ENCODE measurements at places on chromosomes 6 and 20.

DNA sequence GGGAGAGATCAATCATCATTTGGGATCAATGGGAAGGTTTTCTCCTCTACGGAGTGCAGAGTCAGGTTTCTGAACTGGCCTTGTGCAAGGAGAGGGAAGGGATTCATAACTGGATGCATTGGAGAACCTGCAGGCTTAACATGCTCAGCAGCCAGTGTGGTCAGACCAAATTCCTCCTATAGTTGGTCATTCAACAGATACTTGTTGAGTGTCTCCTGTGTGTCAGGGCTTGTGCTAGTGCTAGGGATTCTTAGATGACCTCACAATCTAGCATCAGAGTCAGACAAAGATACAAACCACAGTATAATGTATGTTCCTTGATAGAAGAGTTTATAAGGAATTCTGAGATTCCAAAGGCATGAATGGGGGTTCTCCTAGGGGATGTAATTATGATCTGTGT, 23.9 kb downstream of the RALY start:
- no peak for DNase-seq

DNA sequence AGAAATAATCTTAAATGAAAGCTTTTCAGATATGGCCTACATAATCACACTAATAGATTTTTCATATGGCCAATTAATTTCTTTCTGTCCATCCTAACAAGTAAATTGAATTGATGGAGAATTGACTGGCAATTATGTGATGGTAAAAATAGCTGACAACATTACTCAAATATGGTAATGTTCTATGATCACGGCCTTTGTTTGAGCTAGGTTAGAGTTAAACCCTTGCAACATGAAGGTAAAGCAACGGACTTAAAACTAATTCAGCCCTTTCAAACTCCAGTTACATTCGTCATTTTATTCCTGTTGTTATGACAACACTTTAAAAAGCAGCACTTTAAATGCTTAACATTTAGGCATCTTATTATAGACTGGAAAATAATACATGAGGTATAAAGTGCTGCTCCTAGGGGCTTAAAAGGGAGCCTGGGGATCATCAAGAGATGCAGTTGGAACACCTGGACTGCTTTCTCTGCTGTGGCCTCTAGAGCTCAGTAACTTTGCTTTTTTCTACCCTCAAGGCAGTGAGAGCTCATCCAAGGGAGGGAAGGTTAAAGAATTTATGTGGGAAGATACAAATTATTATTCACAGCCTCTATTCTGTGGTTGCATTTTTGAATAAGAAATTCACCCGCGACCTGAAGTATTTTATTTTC, 46.9 kb downstream of the RIPOR2 start:
- DNase-seq: no peak

DNA sequence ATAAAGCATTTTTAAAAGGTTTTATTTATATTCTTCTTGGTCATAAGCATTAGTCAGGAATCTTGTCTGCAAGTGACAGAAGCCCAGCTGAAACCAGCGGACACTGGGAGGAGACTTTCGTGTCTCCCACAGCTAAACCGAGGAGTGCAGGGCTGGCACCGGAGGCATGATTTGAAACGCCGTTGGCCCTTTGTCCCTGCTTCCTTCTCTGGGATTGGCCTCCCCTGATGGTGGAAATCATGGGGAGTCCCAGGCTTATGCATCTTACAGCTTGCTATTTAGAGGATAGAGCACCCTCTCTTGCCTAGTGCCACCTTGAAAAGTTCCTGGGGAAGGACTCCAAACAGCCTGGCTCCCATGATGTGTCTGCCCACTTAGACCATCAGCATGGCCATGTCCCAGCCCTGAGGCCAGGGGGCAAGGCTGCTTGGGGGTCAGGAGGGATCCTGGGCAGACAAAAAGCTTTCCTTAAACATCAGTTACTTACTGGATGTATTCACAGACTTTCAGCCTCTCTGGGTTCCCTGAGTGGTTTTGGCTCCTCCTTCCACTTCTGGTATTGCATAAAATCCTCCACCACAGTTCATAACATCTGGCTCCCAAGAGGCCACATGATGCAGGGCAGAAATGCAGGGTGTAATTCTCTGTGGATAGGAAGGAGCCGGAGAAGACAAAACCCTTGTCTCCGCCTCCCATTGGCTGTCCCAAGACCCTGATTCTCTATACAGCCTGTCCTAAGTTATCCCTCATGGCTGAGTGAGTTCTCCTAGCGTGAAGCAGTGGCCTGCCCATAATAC, 49.3 kb upstream of the INSM1 start:
- DNase-seq: no peak

DNA sequence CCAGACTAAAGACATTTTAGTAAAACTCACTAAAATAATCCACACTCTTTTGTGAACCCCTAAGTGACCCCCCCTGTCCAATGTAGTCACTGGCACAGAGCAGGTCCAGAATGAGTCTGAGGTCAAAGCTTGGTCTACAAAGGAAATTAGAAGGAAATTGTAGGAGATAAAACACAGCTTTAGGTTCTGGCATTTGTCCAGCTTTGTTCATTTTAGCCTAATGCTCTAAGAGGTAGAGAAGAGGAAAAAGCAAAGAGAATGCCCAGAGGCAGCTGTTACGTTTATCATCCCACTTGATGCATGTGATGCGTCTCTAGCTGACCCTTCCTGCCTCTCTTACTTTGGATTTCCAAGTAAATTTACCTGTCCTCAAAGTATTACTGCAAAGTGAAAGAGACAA, 62.5 kb downstream of the CNKSR3 start:
- DNase-seq: no peak

DNA sequence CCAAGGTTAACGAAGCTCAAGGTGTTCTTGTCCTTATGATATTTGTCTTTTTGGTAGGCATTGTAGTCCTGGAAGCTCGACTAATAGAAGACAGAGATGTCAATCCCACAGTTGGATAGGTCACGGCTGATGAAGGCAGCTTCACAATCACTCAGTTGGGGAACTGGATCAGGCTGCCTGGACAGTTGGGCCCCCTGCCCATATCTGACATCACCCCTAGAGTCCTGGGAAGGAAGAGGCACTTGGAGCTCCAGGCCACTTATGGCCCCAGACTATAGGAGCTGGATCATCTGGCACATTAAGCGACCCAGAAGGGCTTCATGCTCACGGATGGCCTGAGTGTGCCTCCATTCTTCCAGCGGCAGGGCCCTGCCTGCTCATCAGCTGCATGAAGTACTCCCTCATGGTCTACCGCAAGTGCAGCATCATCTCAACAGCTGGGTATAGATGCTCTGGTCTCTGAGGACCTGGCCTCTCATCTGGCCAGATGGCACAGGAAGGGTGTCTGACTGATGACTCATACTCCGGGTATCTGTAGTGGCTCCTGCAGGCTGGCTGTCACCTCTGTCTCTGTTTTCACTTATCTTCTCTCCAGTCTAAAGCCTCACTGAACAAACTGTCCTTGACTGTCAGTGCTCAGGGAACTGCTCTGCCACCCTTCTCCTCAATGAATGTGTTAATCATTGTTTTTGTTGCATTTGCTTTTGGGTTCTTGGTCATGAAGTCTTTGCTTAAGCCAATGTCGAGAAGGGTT, 29.2 kb upstream of the SSR1 start:
- DNase-seq: no peak

- DNase-seq: no peak
Observed at GRCh38 chr20:40746251-40746650, 57.2 kb upstream of the MAFB start.

DNA sequence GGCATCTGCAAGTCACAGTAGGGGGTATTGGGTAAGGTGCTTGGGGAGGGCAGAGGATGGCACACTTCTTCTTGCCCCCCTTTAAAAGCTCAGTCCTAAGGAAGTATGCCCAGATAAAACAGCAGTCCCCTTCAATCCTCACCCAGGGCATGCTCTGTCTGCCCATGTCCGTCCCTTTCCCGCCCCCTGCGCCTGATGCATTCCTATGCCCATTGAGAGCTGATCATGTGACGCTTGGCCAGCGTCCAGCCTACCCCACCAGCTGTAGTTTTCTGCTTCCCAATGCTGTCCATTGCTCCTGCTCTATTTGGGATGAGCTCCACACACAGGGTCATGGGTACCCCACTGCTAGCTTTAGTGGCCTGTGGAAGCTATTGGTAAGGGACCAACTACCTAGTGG, 8.3 kb downstream of the SIGLEC1 start:
- peak; percentile 41 for DNase-seq

DNA sequence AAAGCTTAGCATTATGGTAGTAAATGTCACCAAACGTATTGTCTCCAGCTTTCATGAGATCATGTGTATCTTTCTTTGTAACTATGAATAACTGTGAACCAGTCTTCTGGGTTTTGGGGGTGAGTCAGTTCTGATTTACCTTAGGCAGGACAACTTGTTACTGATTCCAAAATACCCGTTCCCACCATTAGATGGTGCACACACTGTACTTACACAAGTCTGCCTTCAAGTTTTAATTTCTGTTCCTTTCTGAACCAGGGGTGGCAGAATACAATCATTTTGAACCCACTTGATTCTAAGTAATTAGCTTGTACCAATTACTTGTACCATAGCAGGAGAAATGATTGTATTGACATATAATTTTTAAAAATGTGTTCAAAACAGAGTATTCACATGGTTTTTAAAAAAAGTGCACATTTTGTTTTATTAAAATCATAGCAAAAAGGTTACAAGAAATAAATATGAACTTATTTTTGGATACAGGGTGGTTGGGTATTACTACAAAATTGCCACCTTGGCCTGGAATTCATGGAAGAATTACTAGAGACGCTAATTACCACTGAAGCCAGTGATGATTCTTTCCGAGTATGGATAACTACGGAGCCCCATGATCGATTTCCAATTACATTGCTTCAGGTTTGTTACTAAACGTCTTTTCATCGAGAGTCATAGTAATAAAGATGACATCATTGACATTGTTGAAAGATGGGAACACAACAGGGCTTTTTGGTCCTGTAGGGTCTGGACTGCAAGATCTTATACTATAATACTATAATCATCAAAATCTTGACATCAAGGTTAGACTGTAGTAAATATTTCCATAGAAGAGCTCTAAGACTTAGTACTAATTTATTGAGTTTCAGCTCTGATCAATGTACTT, 75.2 kb upstream of the GLP1R start:
- no peak for DNase-seq

- no peak for DNase-seq
Observed at GRCh38 chr20:3797592-3798372, 1.7 kb downstream of the CDC25B start.

DNA sequence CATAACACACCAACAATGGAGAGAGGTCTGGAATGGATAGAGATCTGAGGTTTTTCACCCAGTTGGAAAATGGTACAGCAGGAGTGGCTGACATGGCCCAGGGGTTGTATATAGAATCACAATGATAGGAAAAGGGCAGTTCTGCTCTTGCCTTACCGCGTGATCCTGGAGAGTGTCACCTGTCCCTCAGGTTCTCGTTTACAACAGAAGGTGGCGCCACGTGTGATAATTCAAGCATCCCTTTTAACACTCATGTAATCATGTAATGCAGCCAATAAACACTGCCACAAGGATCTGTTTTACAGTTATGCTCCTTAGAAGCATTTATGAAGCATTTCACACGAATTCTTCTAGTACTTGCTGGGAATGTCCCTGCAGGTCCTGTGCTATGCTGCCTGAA, 12.9 kb upstream of the WFDC2 start:
- DNase-seq: no peak

GRCh38 chr6:42279966-42280629, 62.4 kb upstream of the MRPS10 start:
- DNase-seq: no peak

GRCh38 chr6:7389162-7389450, 436 bp downstream of the CAGE1 start:
- DNase-seq: no peak

DNA sequence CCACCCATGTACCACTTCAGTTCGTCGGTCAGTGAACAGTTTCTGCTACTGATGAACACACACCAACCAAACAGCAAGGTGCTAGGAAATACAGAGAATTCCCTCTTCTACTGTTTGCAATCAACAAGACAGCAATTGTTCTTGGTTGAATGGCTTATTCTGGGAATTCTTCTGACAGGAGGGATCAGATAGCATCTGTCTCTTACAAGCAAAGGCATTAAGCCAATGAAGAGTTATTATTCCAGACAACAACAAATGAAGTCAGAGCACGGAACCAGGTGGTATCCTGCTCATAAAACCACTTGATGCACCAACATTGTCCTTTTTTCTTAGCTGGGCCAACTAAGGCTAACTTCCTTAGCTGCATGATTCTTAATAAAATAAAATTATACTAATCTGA, 37.8 kb downstream of the PTPRK start:
- no peak for DNase-seq

DNA sequence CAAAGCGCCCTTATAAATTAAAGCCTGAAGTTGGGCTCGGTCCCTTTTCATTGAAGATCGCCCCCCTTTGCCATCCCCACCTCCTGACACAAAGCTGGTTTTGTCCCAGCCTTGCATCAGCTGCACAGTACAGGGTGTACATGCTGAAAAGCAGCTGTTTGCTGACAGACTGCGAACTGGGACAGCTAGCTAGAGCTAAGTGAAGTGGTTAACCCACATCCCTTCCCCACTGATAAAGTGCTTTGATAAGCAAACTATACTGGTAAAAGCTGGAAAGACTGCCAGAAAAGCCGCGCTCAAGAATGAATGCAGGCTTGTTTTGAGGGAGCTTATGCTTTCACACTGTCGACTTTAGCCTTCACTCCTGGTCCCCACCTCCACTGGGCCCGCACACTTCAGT, 207.3 kb downstream of the GMDS start:
- no peak for DNase-seq

GRCh38 chr6:160115421-160115820, 6.2 kb upstream of the SLC22A1 start:
- no peak for DNase-seq

- DNase-seq: no peak
Observed at GRCh38 chr6:25360621-25361020, 81.4 kb downstream of the CARMIL1 start.

DNA sequence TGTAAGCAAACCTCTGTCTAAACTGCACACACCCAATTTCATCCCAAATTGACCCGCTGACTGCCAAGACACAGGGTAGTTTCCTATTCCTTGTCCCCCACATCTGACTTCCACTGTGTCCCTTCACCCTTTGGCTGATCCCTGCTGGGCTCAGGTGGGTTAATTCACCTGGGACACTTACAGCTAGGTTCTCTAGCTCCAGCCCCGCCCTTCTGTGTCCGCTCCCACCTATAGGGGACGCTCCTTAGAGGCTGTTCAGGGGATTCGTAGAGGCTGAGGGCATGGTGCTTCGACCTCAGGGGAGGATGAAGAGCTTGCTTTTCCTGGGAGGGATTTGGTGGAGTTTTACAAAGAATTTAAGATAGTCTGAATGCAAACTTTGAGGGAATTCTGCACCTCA, 4.0 kb upstream of the CD93 start:
- DNase-seq: no peak

GRCh38 chr6:90151576-90152422, 144.8 kb downstream of the BACH2 start:
- no peak for DNase-seq

DNA sequence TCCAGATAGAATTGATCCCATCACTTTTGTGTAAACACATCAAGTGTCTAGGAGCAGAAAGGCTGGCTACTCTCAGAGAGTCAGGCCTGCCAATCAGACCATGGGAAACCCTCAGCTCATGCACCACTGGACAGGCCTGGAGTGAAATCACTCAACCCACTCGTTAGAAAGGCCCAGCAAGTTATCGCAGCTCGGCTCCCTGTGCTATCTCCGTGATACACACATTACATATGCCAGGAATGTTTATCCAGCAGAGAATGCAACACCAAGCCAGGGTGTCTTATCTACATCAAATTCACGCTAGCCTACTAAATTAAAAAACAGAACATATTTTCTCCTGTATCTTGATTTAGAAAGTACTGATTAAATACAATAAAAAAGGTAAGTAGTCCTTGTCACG, 232.4 kb upstream of the FOXQ1 start:
- DNase-seq: no peak

- no peak for DNase-seq
Observed at GRCh38 chr6:13671548-13672127, 40.0 kb downstream of the RANBP9 start.

- no peak for DNase-seq
Observed at GRCh38 chr6:150969901-150970300, 104.4 kb downstream of the MTHFD1L start.

Measured in posterior cingulate gyrus (tissue), 11 donors.